ENCODE measurements at places on chromosomes 6 and 20. TPM values are rescaled to one million over a fixed set of nuclear protein-coding genes. Genes with fewer than 3 reads are reported as not detected.

Gene IFT52
- 46.4 TPM for total RNA-seq

Gene ULBP2
- 4.2 TPM for total RNA-seq

Gene TP53TG5
- not detected for total RNA-seq

Gene SLC22A16
- not detected for total RNA-seq

Gene FLRT3
- total RNA-seq = 0.13 TPM

Gene SCGN
- total RNA-seq = not detected

Gene BAG2
- total RNA-seq = 72.7 TPM

Gene BPI
- total RNA-seq = not detected

Gene C20orf141
- total RNA-seq = not detected

Gene CST5
- not detected for total RNA-seq

Gene TOMM6
- 93.5 TPM for total RNA-seq

Gene NMBR
- total RNA-seq = not detected

Gene BMP2
- 16.3 TPM for total RNA-seq

Gene BNIP5
- total RNA-seq = not detected

Gene LY6G6F
- total RNA-seq = not detected

Gene OR12D3
- total RNA-seq = not detected

Gene KIZ
- total RNA-seq = 44.3 TPM

Gene PDE7B
- total RNA-seq = 25.7 TPM

Gene PLA2G7
- total RNA-seq = not detected

Gene DEFB124
- total RNA-seq = not detected

Gene CLIC5
- under 0.01 TPM for total RNA-seq

Gene TSBP1
- not detected for total RNA-seq

Gene NUDT3
- 38.2 TPM for total RNA-seq

Gene DCDC2
- total RNA-seq = not detected

Gene CST4
- total RNA-seq = not detected

Gene SLCO4A1
- 0.13 TPM for total RNA-seq

Gene NCOA6
- 8.5 TPM for total RNA-seq

Gene MTFR2
- total RNA-seq = 3.1 TPM

Gene HEY2
- 0.86 TPM for total RNA-seq

Gene CHRNA4
- total RNA-seq = not detected

Gene HDGFL1
- total RNA-seq = not detected

Gene SYCP2
- total RNA-seq = 2.7 TPM

Gene ANKRD6
- total RNA-seq = 21.1 TPM

Gene MACROD2
- 2.4 TPM for total RNA-seq

Gene MRAP2
- 27.2 TPM for total RNA-seq

Gene MROH8
- 6.4 TPM for total RNA-seq

Gene BACH2
- 1.3 TPM for total RNA-seq

Gene ENPP1
- total RNA-seq = 68.5 TPM

Gene VGLL2
- total RNA-seq = not detected

Gene BTN2A1
- 10.9 TPM for total RNA-seq
